Lung (tissue), 17 donors: ENCODE measurements at places on chromosomes 6 and 20.

- H3K27me3 ChIP-seq = peaks cover 2% of the 10 kb centered on the region
- H3K4me1 ChIP-seq = no peaks in the 10 kb centered on the region
- peak; percentile 72 for DNase-seq
These were observed 69.0 kb downstream of the SLC22A3 start for GRCh38 chr6:160417146-160417545.

DNA sequence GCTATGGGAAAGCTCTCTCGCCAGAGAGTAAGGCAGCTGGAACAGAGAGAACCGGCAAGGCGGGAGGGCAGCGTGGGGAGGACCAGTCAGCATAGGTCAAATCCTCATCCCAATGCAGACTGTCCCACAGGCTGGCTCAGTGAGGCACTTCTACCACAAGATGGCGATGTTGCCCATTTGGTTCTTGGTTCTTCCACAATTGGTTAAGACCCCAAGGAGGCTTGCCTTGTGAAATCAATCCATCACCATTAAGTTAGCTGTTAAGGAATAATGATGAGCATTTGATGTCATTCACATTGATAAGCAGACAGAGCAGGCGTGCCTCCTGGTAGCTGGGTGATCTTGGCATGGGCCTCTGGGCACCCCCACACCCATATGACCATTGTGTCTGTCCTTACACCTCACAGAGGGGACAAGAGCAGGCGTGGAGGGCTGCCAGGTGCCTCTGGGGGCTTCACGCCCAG lies 2.4 kb downstream of the CSTL1 start:
- DNase-seq = peak; percentile 81
- H3K4me3 ChIP-seq = no peak overlapping the region
- H3K4me1 ChIP-seq = peaks cover under 1% of the 10 kb centered on the region
- no peak overlapping the region for H3K27ac ChIP-seq
- no peaks in the 10 kb centered on the region for H3K36me3 ChIP-seq
- H3K27me3 ChIP-seq = no peaks in the 10 kb centered on the region

GRCh38 chr6:132866762-132867449 lies 52.5 kb downstream of the RPS12 start:
- no peak overlapping the region for H3K4me3 ChIP-seq
- no peak overlapping the region for H3K27ac ChIP-seq
- no peaks in the 10 kb centered on the region for H3K4me1 ChIP-seq
- H3K36me3 ChIP-seq = no peaks in the 10 kb centered on the region

GRCh38 chr6:138377844-138378243 lies at the start of gene SMIM28:
SMIM28 (plus strand) TSS chr6:138377905; CDS start chr6:138378073, 168 bp downstream.
- H3K4me1 ChIP-seq = no peaks in the 10 kb centered on the region
- DNase-seq = no peak
- no peaks in the 10 kb centered on the region for H3K36me3 ChIP-seq
- no peaks in the 10 kb centered on the region for H3K27me3 ChIP-seq
- H3K4me3 ChIP-seq = no peak within 1 kb of the TSS

GRCh38 chr6:144536079-144536478 lies 250.9 kb downstream of the UTRN start:
- H3K4me3 ChIP-seq = no peak overlapping the region
- H3K27ac ChIP-seq = no peak overlapping the region
- no peak for DNase-seq
- H3K27me3 ChIP-seq = no peaks in the 10 kb centered on the region
- peaks cover 16% of the 10 kb centered on the region for H3K36me3 ChIP-seq

GRCh38 chr6:24574809-24575208 lies 71.2 kb downstream of the KIAA0319 start:
- H3K4me3 ChIP-seq = no peak overlapping the region
- H3K4me1 ChIP-seq = no peaks in the 10 kb centered on the region
- no peaks in the 10 kb centered on the region for H3K36me3 ChIP-seq
- H3K27ac ChIP-seq = no peak overlapping the region
- H3K27me3 ChIP-seq = no peaks in the 10 kb centered on the region
- DNase-seq = no peak

DNA sequence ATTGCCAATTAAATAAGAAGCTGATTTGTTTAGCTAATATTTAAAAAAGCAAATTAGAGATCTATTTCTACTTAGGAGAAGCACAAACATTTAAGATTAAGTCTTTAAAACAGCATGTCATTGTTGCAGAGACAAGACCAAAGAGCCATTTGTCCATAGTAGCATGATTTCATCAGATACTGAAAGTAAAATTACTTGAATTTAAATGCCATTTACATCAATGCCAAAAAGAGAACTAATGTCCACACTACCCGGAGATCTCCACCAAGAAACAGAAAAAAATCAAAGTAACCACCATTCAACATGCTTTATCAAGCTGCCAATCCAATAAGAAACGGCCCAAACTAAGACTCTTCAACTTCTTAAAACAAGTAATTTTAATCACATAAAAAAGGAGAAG lies 15.7 kb downstream of the AURKA start:
- H3K36me3 ChIP-seq = no peaks in the 10 kb centered on the region
- H3K27me3 ChIP-seq = no peaks in the 10 kb centered on the region
- H3K4me1 ChIP-seq = peaks cover 2% of the 10 kb centered on the region
- no peak overlapping the region for H3K4me3 ChIP-seq

DNA sequence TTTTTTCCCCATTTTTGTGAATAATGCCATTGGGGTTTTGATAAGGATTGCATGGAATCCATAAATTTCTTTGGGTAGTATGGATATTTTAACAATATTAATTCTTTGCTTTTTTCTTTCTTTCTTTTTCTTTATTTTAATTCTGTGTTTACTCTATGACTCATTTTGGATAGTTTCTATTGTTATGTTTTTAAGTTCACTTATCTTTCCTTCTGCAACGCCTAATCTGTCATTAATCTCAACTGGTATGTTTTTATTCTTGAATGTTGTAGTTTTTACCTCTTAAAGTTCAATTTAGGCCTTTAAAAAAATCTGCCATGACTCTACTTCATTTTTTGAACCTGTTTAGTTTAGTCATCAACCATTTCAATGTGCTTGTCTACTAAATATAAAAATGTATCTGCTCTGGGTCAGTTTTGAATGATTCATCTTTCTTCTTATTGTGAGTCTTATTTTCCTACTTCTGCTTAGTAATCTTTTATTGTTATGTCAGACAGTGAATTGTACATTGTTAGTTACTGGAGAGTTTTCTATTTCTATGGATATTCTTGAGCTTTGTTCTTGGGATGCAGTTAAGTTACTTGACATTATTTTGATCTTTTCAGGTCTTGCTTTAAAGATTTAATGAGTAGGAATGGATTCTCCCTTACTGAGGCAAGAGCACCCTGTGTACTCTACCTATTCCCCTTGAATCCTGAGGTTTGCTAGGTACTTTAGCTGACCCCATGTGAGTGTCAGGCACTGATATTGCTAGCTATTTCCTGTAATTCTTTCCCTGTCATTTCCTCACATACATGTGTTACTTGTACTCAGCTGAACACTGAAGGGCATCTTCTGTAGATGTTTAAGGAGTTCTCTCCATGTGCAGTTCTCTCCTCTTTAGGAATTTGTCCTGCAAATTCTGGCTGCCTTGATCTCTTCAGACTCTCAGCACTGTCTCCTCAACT lies 104.2 kb downstream of the TFAP2B start:
- H3K4me1 ChIP-seq = no peaks in the 10 kb centered on the region
- peak; percentile 3 for DNase-seq
- no peaks in the 10 kb centered on the region for H3K36me3 ChIP-seq
- no peak overlapping the region for H3K27ac ChIP-seq
- H3K4me3 ChIP-seq = no peak overlapping the region

GRCh38 chr6:166308033-166308768 lies at the start of gene PRR18:
PRR18 (minus strand) TSS chr6:166308392; CDS start chr6:166308142, 250 bp downstream.
- no peaks in the 10 kb centered on the region for H3K36me3 ChIP-seq
- no peak within 1 kb of the TSS for H3K27ac ChIP-seq
- peak within 1 kb of the TSS; percentile 24 for H3K4me3 ChIP-seq
- DNase-seq = peak; percentile 4
- peaks cover 13% of the 10 kb centered on the region for H3K27me3 ChIP-seq
- no peaks in the 10 kb centered on the region for H3K4me1 ChIP-seq

GRCh38 chr6:40359808-40360207 lies 227.4 kb downstream of the LRFN2 start:
- H3K4me1 ChIP-seq = no peaks in the 10 kb centered on the region
- DNase-seq = no peak
- H3K27ac ChIP-seq = no peak overlapping the region
- no peak overlapping the region for H3K4me3 ChIP-seq
- no peaks in the 10 kb centered on the region for H3K27me3 ChIP-seq

DNA sequence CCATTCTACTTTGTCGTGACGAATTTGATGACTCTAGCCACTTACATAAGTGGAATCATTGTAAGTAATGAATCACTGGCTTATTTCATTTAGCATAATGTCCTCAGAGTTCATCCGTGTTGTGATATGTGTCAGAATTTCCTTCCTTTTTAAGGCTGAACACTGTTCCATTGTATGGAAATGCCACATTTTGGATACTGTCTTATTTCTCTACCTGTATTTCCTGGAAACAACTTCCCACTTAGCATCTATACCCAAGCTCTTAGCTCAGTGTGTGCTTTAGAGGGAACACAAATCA lies 28.8 kb upstream of the GGTLC1 start:
- H3K4me1 ChIP-seq = no peaks in the 10 kb centered on the region
- H3K27me3 ChIP-seq = peaks cover 2% of the 10 kb centered on the region
- no peaks in the 10 kb centered on the region for H3K36me3 ChIP-seq
- no peak overlapping the region for H3K4me3 ChIP-seq
- no peak overlapping the region for H3K27ac ChIP-seq

GRCh38 chr20:54379893-54380584 lies 95.4 kb upstream of the DOK5 start:
- H3K27ac ChIP-seq = no peak overlapping the region
- no peaks in the 10 kb centered on the region for H3K4me1 ChIP-seq
- H3K27me3 ChIP-seq = peaks cover 2% of the 10 kb centered on the region

DNA sequence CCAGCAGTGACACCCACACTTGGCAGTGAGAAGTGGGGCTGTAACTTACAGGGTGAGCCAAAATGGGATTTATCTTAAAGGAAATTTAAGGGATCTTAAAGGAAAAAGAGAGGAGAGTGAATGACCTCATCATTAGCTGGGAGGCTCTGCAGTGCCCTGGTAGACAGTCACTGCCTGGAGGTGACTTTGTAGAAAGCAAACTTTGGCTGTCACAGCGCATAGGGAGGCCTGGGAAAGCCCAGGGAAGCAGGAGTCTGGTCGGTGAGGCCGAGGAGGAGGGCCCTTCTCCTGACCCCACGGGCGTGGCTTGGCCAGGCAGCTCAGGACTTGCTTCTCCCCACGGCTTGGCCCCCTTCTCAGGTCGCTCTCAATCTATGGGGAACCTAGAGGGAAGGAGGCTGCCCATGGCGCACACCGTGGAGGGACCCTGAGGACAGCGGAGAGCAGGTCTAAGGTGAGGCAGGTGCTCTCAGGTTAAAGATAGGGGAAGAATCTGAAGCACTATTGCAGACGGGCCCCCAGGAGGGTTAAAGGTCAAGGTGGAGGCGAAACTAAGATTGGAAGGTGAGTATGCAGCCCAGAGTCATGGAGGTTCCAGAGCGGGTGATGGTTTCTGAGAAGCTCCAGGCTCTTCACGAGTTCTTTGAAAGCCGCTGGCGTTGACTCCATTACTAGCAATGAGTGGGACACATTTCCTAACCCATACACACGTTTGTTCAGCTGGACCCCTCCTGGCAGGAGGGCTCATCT lies 15.6 kb upstream of the RIPK1 start:
- no peak overlapping the region for H3K4me3 ChIP-seq
- no peaks in the 10 kb centered on the region for H3K36me3 ChIP-seq
- H3K27ac ChIP-seq = no peak overlapping the region

GRCh38 chr6:69818223-69818930 lies 21.6 kb upstream of the LMBRD1 start:
- H3K36me3 ChIP-seq = no peaks in the 10 kb centered on the region
- DNase-seq = no peak
- no peak overlapping the region for H3K27ac ChIP-seq

GRCh38 chr20:21509597-21510371 lies 4.1 kb downstream of the NKX2-2 start:
- H3K36me3 ChIP-seq = no peaks in the 10 kb centered on the region
- peaks cover 86% of the 10 kb centered on the region for H3K27me3 ChIP-seq
- H3K27ac ChIP-seq = no peak overlapping the region
- no peak overlapping the region for H3K4me3 ChIP-seq

DNA sequence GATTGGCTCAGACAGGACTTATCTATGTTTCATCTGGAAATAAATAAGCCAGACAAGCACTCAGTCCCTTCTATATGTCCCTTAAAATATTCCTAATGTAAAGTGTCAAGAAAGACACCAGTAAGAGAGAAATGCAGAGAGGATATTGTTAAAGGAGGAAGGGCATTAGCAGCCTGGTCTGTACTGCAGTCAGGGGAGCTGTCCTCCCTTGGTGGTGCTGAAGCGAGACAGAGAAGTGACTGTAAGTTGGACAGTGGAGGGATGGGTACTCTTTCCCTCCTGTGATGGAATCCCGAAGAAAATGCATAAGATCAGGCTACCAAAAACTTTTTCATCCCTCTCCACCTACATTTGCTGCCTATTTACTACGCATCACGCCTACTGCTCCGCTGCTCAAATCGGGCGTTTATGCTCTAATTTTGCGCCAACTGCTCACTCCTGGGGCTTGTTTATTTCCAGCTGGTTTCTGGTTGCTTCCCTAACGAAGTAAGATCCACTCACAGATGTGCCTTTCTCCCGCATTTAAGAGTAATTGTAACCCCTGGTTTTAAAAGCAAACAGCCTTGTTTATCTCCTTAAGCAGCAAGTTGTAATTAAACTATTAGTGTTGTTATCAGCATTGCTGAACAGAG lies 35.2 kb downstream of the PHACTR1 start:
- no peaks in the 10 kb centered on the region for H3K36me3 ChIP-seq
- H3K4me3 ChIP-seq = no peak overlapping the region

DNA sequence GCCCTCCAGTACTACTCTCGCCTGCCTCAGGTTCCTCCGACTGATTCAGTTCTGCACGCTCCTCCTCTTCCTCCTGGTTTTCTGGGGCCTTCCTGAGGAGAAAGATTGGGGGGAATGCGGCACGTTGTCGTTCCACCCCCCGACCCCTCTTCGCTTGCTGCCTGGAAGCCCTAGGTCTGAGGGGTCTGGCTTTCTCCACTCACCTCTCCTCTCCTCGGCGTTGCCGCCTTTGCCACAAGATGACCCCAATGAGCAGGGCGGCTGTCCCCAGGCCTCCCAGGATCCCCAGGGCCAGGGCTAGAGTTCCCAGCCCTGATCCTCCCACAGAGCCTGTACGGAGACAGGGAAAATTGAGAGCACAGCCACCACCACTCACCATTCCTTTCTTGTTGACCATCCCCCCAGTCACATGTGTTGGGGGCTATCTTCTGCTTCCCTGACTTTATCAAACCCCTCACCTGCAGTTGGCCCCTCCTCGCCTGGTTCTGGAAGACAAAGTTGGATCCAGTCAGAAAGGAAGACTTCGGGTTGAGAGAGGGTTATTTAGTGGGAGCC lies 2.8 kb downstream of the AGER start:
- no peak overlapping the region for H3K27ac ChIP-seq
- peaks cover 21% of the 10 kb centered on the region for H3K36me3 ChIP-seq
- H3K27me3 ChIP-seq = no peaks in the 10 kb centered on the region
- peaks cover 19% of the 10 kb centered on the region for H3K4me1 ChIP-seq

GRCh38 chr6:54112151-54112650 lies 958 bp downstream of the MLIP start:
- H3K27me3 ChIP-seq = no peaks in the 10 kb centered on the region
- H3K4me3 ChIP-seq = no peak overlapping the region
- DNase-seq = peak; percentile 14

- H3K27ac ChIP-seq = no peak overlapping the region
- no peak for DNase-seq
- no peaks in the 10 kb centered on the region for H3K4me1 ChIP-seq
- no peak overlapping the region for H3K4me3 ChIP-seq
- no peaks in the 10 kb centered on the region for H3K36me3 ChIP-seq
- H3K27me3 ChIP-seq = no peaks in the 10 kb centered on the region
These were observed 15.3 kb upstream of the NINL start for GRCh38 chr20:25600632-25601031.
